Effector memory CD4-positive, alpha-beta T cell (primary cell): ENCODE measurements at places on chromosomes 4 and X.

- no peaks in the 10 kb centered on the region for H3K27me3 ChIP-seq
- H3K36me3 ChIP-seq: no peaks in the 10 kb centered on the region
- no peaks in the 10 kb centered on the region for H3K4me1 ChIP-seq
- no peak for DNase-seq
These were observed 915.7 kb upstream of the GRIA3 start for GRCh38 chrX:122268353-122268752.

DNA sequence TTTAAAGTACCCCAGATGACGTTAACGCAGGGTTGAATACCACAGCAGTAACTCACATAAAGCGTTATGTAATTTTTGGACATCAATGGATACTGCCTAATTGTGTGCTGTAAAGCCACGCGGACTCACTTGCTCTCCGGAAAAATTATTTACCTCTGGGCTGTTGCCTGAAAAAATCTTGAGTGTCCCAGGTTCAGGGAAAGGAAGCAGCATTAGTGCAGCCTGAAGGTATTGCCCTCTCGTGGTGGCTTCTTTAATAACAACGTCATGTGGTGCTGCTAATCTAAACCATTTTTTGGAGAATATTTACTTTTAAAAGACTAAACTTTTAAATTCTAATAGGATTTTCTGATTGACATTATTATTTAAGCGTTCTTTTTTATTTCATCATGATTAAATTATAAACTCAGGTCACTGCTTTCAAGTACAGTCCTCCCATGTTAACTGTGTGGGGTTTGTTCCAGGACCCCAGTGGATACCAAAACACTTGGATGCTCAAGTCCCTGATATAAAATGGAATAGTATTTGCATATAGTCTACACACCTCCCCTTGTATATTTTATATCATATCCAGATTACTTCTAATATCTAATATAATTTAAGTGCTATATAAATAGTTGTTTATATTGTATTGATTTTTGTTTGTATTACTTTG, 384.8 kb downstream of the FAM133A start:
- H3K36me3 ChIP-seq: no peaks in the 10 kb centered on the region
- no peaks in the 10 kb centered on the region for H3K27me3 ChIP-seq
- no peaks in the 10 kb centered on the region for H3K4me1 ChIP-seq
- no peak overlapping the region for H3K27ac ChIP-seq
- DNase-seq: no peak

DNA sequence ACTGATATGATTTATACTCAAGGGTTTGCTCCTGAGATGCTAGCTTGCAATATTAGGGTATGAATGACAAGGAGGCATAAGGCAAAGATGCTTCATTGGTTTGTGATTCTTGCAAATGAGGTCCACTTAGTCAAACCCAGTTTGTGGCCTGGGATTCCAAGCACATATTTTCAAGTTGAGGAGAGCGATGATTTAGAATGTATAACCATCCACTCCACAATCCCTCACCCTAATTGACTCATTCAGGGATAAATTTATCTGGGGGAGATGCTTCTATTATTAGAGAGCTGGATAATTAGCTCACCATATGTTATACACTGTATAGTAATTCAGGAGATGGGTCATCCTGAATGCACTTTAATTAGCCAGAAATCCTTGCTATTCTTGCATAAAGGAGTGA, 118.3 kb upstream of the PUDP start:
- no peak overlapping the region for H3K27ac ChIP-seq
- no peaks in the 10 kb centered on the region for H3K4me1 ChIP-seq
- no peak for DNase-seq
- no peaks in the 10 kb centered on the region for H3K36me3 ChIP-seq
- H3K27me3 ChIP-seq: no peaks in the 10 kb centered on the region

GRCh38 chrX:151287954-151288353, 109.1 kb upstream of the VMA21 start:
- no peaks in the 10 kb centered on the region for H3K27me3 ChIP-seq
- H3K36me3 ChIP-seq: no peaks in the 10 kb centered on the region
- H3K4me3 ChIP-seq: no peak overlapping the region
- no peak overlapping the region for H3K27ac ChIP-seq

DNA sequence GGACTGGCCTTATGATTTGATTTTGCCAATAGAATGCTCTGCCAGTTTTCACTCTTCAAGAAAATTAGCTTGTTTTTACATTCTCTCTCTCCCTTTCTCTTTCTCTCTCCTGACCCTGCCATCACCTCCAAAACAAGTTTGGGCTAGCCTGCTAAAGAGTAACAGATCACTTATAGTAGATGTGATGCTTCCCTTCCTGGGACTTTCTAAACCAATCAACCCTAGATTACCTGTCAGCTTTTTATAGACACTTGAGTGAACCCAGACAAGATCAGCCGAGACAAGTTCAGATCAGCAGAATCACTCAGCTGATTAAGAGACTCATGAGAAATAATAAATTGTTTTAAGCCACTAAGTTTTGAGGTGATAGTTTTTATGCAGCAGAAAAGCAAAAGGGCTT, 521.2 kb downstream of the ANKRD50 start:
- H3K27ac ChIP-seq: no peak overlapping the region
- no peaks in the 10 kb centered on the region for H3K27me3 ChIP-seq
- DNase-seq: no peak
- H3K4me3 ChIP-seq: no peak overlapping the region

- H3K36me3 ChIP-seq: no peaks in the 10 kb centered on the region
- no peak overlapping the region for H3K4me3 ChIP-seq
- H3K27me3 ChIP-seq: no peaks in the 10 kb centered on the region
- peaks cover 34% of the 10 kb centered on the region for H3K4me1 ChIP-seq
- peak overlapping the region; percentile 83 for H3K27ac ChIP-seq
- DNase-seq: peak; percentile 46
These were observed 30.0 kb upstream of the HUWE1 start for GRCh38 chrX:53716328-53717088.

- no peak for DNase-seq
- no peaks in the 10 kb centered on the region for H3K4me1 ChIP-seq
- H3K4me3 ChIP-seq: no peak overlapping the region
- no peak overlapping the region for H3K27ac ChIP-seq
These were observed 341.4 kb upstream of the NOCT start for GRCh38 chr4:138674209-138674608.

- H3K4me3 ChIP-seq: no peak overlapping the region
- no peaks in the 10 kb centered on the region for H3K27me3 ChIP-seq
- no peak for DNase-seq
These were observed 36.3 kb downstream of the SNCA start for GRCh38 chr4:89800527-89801103.

GRCh38 chrX:111504941-111505340, 6.5 kb upstream of the SERTM2 start:
- no peak overlapping the region for H3K27ac ChIP-seq
- no peak overlapping the region for H3K4me3 ChIP-seq
- no peak for DNase-seq
- H3K4me1 ChIP-seq: no peaks in the 10 kb centered on the region

GRCh38 chr4:36267486-36268268, 13.7 kb upstream of the DTHD1 start:
- DNase-seq: no peak
- H3K27ac ChIP-seq: no peak overlapping the region
- H3K4me3 ChIP-seq: no peak overlapping the region
- no peaks in the 10 kb centered on the region for H3K4me1 ChIP-seq
- no peaks in the 10 kb centered on the region for H3K36me3 ChIP-seq

GRCh38 chr4:163613383-163613782, 118.9 kb downstream of the TMA16 start:
- no peaks in the 10 kb centered on the region for H3K27me3 ChIP-seq
- no peaks in the 10 kb centered on the region for H3K4me1 ChIP-seq
- H3K36me3 ChIP-seq: no peaks in the 10 kb centered on the region
- no peak overlapping the region for H3K4me3 ChIP-seq
- no peak overlapping the region for H3K27ac ChIP-seq

GRCh38 chr4:170001745-170002267, 24.4 kb downstream of the MFAP3L start:
- no peaks in the 10 kb centered on the region for H3K27me3 ChIP-seq
- no peak overlapping the region for H3K4me3 ChIP-seq
- H3K36me3 ChIP-seq: no peaks in the 10 kb centered on the region
- no peak for DNase-seq
- H3K4me1 ChIP-seq: no peaks in the 10 kb centered on the region

- no peaks in the 10 kb centered on the region for H3K36me3 ChIP-seq
- H3K4me3 ChIP-seq: no peak overlapping the region
- no peak overlapping the region for H3K27ac ChIP-seq
- no peaks in the 10 kb centered on the region for H3K27me3 ChIP-seq
- no peak for DNase-seq
These were observed 342.8 kb upstream of the F9 start for GRCh38 chrX:139187738-139188137.
